Testis (tissue), 5 donors: ENCODE measurements at places on chromosomes 5 and 9. TPM values are rescaled to one million over a fixed set of nuclear protein-coding genes. Genes with fewer than 3 reads are reported as not detected.

- H3K4me1 ChIP-seq: no peaks in the 10 kb centered on the region
- H3K4me3 ChIP-seq: no peak overlapping the region
- DNase-seq: peak; percentile 48
- H3K27ac ChIP-seq: no peak overlapping the region
- H3K27me3 ChIP-seq: no peaks in the 10 kb centered on the region
Observed at GRCh38 chr9:33455945-33456344, 8.6 kb upstream of the AQP3 start.

GRCh38 chr9:124590889-124591641, 83.9 kb upstream of the NR5A1 start:
- H3K27me3 ChIP-seq: no peaks in the 10 kb centered on the region
- no peaks in the 10 kb centered on the region for H3K36me3 ChIP-seq
- no peak overlapping the region for H3K4me3 ChIP-seq
- DNase-seq: no peak

- H3K4me3 ChIP-seq: no peak overlapping the region
- no peak overlapping the region for H3K27ac ChIP-seq
- H3K4me1 ChIP-seq: no peaks in the 10 kb centered on the region
- DNase-seq: no peak
- H3K36me3 ChIP-seq: no peaks in the 10 kb centered on the region
- no peaks in the 10 kb centered on the region for H3K27me3 ChIP-seq
Observed at GRCh38 chr9:99039505-99040182, 65.3 kb upstream of the TGFBR1 start.

- no peaks in the 10 kb centered on the region for H3K4me1 ChIP-seq
- no peak overlapping the region for H3K4me3 ChIP-seq
- no peak overlapping the region for H3K27ac ChIP-seq
- H3K27me3 ChIP-seq: no peaks in the 10 kb centered on the region
- no peaks in the 10 kb centered on the region for H3K36me3 ChIP-seq
Observed at GRCh38 chr5:119468286-119468685, 16.0 kb downstream of the HSD17B4 start.

The PCDHB11 gene
- 4.0 TPM for total RNA-seq

- H3K4me3 ChIP-seq: no peak overlapping the region
- H3K27me3 ChIP-seq: no peaks in the 10 kb centered on the region
- H3K36me3 ChIP-seq: no peaks in the 10 kb centered on the region
- no peak overlapping the region for H3K27ac ChIP-seq
- H3K4me1 ChIP-seq: no peaks in the 10 kb centered on the region
- DNase-seq: no peak
Observed at GRCh38 chr5:60597572-60598320, 102.2 kb downstream of the DEPDC1B start.

The PFN3 gene
- total RNA-seq: 27.5 TPM

DNA sequence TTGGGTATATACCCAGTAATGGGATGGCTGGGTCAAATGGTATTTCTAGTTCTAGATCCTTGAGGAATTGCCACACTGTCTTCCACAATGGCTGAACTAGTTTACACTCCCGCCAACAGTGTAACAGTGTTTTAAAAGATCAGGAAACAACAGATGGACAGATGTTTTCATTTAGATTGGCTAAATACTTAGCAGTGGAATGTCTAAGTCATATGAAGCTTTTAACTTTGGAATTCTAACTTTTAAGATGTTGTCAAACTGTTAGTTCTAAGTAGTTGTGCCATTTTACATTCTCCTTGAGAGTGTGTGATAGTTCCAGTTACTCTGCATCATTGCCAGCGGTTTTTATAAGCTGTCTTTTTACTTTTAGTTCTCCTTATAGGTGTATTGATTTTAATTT, 688.8 kb downstream of the SEMA5A start:
- no peak overlapping the region for H3K27ac ChIP-seq
- no peak overlapping the region for H3K4me3 ChIP-seq
- no peak for DNase-seq
- no peaks in the 10 kb centered on the region for H3K27me3 ChIP-seq
- H3K4me1 ChIP-seq: no peaks in the 10 kb centered on the region

DNA sequence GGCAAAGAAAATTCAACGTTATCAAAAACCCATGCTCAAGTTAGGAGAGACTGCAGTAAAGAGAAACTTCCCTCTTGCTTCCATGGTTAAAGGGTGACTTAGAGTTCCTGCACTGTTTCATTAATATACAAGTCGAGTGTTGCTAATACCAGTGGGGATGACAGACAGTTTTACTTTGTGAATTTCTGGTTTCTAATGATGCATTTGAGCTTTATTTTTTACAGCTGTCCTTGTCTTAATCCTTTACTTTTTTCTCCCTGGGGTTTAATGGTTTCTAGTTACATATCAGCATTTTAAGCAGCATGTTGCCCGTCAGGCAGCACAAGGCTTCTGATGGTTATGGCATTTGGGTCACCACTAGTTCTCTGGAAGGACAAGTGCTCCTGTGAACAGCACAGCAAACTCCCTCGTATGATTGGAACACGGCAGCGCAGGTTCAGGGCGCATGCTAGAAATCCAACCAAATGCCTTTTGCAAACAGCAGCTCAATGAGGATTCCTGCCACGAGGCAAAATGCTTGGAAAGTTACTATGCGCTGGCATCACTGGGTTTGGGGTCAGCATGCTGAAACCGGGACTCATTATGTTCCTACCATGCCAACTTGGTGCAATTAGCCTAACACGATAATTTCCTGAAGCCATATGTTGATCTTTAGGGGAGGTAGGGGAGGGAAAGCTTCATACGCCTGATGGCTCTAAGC, 463.8 kb downstream of the BNC2 start:
- H3K4me3 ChIP-seq: no peak overlapping the region
- no peak for DNase-seq
- no peaks in the 10 kb centered on the region for H3K27me3 ChIP-seq
- H3K36me3 ChIP-seq: no peaks in the 10 kb centered on the region
- no peak overlapping the region for H3K27ac ChIP-seq

- DNase-seq: no peak
- H3K36me3 ChIP-seq: no peaks in the 10 kb centered on the region
- H3K27ac ChIP-seq: no peak overlapping the region
- no peaks in the 10 kb centered on the region for H3K27me3 ChIP-seq
Observed at GRCh38 chr5:9851458-9851857, 221.3 kb upstream of the TAS2R1 start.

The GPR150 gene
- 0.87 TPM for total RNA-seq

GRCh38 chr5:3818624-3819023, 223.0 kb downstream of the IRX1 start:
- H3K4me3 ChIP-seq: no peak overlapping the region
- DNase-seq: no peak
- no peaks in the 10 kb centered on the region for H3K27me3 ChIP-seq
- no peaks in the 10 kb centered on the region for H3K36me3 ChIP-seq

DNA sequence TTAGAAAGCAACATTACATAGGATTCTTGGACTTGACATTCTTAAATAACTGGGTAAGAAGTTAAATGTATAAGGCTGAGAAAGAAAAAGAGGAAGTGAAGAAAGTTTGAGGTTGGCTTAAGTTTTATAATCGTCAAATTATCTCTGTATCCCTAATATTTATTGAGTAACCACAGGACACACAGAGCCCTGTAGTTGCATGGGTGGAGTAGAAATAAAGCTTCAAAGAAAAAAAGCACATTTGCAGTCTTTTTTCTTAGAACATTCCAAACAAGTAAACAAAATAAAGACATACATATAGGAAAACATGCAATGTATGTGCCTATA, 137.0 kb downstream of the CCDC192 start:
- no peaks in the 10 kb centered on the region for H3K4me1 ChIP-seq
- DNase-seq: no peak
- H3K27me3 ChIP-seq: no peaks in the 10 kb centered on the region
- no peak overlapping the region for H3K27ac ChIP-seq
- no peak overlapping the region for H3K4me3 ChIP-seq

The NEURL1B gene
- total RNA-seq: 18.1 TPM

The ELOVL7 gene
- total RNA-seq: 2.4 TPM

DNA sequence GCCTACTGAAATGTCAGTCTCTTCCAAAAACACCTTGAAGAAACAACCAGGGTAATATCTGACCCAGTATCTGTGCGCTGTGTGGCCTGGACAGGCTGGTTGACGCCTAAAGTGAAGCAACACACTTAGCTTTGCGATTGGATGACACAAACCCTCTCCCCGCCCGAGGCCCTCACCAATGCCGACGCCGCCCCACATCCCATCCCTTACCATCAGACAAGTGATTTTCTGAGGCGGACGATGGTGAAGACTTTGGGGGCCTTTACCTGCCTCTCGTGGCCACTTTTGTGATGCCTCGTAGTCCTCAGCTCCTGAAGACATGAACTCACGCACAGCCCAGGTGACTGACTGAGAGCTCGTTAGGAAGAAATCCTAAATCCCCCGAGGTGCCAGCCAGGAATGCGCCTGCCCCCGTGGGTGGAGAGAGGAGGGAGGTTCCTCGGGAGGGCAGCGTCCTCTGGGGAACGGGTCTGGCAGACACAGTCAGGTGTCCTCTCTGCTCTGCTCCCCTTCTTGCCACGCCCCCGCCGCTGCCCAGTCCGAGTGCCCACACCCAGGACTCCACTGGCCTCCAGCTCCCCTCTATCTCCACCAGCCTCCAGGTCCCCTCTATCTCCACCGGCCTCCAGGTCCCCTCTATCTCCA, 31.0 kb upstream of the RXRA start:
- H3K27me3 ChIP-seq: no peaks in the 10 kb centered on the region
- no peak overlapping the region for H3K4me3 ChIP-seq
- no peak overlapping the region for H3K27ac ChIP-seq
- peaks cover 8% of the 10 kb centered on the region for H3K4me1 ChIP-seq
- H3K36me3 ChIP-seq: no peaks in the 10 kb centered on the region
- DNase-seq: no peak

The DCAF10 gene
- total RNA-seq: 77.9 TPM

GRCh38 chr9:38437193-38437823, 13.1 kb upstream of the IGFBPL1 start:
- H3K27ac ChIP-seq: no peak overlapping the region
- H3K27me3 ChIP-seq: no peaks in the 10 kb centered on the region
- no peaks in the 10 kb centered on the region for H3K4me1 ChIP-seq
- H3K36me3 ChIP-seq: no peaks in the 10 kb centered on the region
- H3K4me3 ChIP-seq: no peak overlapping the region
- DNase-seq: no peak

GRCh38 chr5:9785751-9786150, 155.6 kb upstream of the TAS2R1 start:
- H3K4me3 ChIP-seq: no peak overlapping the region
- no peaks in the 10 kb centered on the region for H3K4me1 ChIP-seq
- H3K27me3 ChIP-seq: no peaks in the 10 kb centered on the region
- DNase-seq: no peak

DNA sequence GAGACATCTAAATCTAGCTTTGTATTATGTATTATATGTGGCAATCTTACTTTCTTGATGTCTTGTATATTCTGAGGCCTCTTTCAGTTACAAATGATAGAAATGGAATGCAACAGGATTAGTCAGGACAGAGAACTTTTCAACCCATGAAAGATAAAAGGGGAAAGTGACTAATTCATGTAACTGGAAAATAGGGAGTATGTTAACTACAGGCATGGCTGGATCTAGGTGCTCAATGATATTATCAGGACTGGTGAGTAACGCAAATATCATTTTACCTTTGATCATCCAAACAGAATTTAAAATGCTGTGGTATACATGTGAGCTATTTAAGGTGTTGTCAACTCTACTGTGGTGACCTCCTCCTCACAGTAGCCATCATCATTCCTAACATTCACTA, 215.7 kb upstream of the GLRA1 start:
- no peak overlapping the region for H3K4me3 ChIP-seq
- no peak for DNase-seq
- H3K4me1 ChIP-seq: no peaks in the 10 kb centered on the region
- no peak overlapping the region for H3K27ac ChIP-seq

DNA sequence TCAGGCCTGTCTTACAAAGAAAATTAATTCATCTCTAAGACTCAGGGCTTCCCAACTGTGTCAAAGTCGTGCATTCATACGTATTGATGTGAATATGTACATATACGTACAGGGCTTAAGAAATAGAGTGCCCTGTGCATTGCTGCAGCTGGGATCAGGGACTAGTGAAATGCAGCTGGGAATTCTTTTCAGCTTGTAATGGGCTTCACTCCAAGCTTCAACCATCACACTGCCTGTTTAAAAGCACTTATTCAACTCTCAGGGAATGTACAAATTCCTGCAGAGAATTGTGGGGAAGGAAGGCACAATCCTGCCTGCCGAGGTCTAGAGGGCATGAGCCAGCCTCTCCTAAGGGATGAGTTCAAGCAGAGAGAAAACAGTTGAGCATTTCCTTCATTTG, 59.6 kb upstream of the MAN2A1 start:
- DNase-seq: no peak
- no peaks in the 10 kb centered on the region for H3K4me1 ChIP-seq
- H3K27me3 ChIP-seq: no peaks in the 10 kb centered on the region
- H3K36me3 ChIP-seq: no peaks in the 10 kb centered on the region
- no peak overlapping the region for H3K4me3 ChIP-seq

DNA sequence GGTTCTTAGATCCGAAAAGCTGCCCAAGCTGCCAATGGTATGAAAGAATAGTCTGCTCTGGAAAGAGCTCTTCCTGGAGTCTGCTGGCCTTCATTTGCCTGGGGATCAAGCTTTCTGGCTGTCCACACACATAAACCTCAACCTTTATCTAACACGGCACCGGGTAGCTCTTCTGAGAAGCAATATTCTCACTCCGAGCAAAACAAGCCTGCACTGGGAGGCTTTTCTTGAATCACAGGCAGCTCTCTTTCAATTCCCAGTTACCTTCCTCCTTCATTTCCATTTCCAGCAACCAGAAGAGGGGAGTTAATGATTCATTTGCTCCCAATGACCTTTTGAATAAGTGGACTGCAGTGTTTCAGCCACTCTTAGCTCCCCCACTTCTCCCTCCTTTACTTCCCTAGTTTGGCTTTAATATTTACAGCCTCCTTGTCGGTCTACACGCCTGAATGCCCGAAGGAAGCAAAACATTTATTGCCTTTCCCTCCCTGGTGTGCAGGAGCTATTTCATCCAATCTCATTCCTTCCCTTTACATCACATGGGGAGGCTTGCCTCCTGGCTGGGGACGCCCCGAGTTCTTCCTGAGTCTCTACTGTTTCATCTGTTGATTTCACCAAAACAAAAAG, 187.1 kb downstream of the ARHGEF28 start:
- DNase-seq: no peak
- H3K4me3 ChIP-seq: peak overlapping the region; percentile 18
- H3K4me1 ChIP-seq: no peaks in the 10 kb centered on the region
- no peaks in the 10 kb centered on the region for H3K36me3 ChIP-seq
- H3K27me3 ChIP-seq: no peaks in the 10 kb centered on the region
- H3K27ac ChIP-seq: no peak overlapping the region

DNA sequence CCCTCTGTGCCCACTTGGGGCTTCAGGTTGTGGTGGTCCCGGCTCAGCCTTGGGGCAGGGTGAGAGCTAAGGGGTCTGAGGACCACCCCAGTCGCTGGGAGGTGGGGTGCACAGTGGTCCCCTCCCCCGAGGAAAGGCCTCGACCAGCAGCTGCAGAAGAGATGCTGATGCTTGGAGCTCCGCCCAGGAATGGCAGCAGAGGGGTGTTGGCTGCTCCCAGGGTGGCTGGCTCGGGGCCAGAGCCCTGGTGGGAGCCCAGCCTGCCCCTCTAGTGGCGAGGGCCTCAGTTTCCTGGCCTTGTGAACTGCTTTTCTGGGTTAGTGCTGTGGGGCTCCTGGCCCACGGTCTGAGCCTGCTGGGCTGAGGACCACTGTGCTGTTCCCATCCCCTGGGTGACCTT, 1.2 kb downstream of the DIPK1B start:
- no peak overlapping the region for H3K27ac ChIP-seq
- DNase-seq: no peak
- peak overlapping the region; percentile 70 for H3K4me3 ChIP-seq
- H3K36me3 ChIP-seq: no peaks in the 10 kb centered on the region
- peaks cover 20% of the 10 kb centered on the region for H3K4me1 ChIP-seq
- no peaks in the 10 kb centered on the region for H3K27me3 ChIP-seq

The CTNND2 gene
- 17.2 TPM for total RNA-seq

GRCh38 chr5:148873690-148874485, 47.5 kb downstream of the ADRB2 start:
- no peak overlapping the region for H3K4me3 ChIP-seq
- no peak overlapping the region for H3K27ac ChIP-seq
- no peak for DNase-seq
- H3K36me3 ChIP-seq: no peaks in the 10 kb centered on the region
- H3K27me3 ChIP-seq: no peaks in the 10 kb centered on the region
- H3K4me1 ChIP-seq: no peaks in the 10 kb centered on the region
